ENCODE measurements at places on chromosomes 5 and 9.

GRCh38 chr5:177131352-177132135, 2.0 kb upstream of the NSD1 start:
- no peak for DNase-seq

- DNase-seq: no peak
Observed at GRCh38 chr9:101536938-101537337, 3.3 kb downstream of the RNF20 start.

- DNase-seq: no peak
Observed at GRCh38 chr5:1322955-1323802, 21.7 kb downstream of the CLPTM1L start.

DNA sequence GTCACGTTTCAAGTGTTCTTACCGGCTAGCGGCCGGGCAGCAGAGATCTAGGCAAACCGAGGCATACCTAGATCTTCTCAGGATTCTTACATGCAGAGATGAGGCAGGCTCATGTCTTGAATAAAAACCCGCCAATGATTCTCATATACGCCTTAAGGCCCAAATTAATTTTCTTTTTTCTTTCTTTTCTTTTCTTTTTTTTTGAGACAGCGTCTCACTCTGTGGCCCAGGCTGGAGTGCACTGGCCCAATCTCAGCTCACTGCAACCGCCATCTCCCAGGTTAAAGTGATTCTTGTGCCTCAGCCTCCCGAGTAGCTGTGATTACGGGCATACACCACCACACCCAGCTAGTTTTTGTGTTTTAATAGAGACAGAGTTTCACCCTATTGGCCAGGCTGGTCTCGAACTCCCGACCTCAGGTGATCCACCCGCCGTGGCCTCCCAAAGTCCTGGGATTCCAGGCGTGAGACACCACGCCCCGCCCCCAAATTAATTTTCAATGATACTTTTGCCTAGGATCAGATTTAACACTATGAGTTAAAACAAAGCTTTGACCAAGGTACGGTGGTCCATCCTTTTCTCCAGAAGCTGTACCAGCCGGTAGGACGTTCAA, 1.5 kb downstream of the C9orf40 start:
- DNase-seq: no peak

DNA sequence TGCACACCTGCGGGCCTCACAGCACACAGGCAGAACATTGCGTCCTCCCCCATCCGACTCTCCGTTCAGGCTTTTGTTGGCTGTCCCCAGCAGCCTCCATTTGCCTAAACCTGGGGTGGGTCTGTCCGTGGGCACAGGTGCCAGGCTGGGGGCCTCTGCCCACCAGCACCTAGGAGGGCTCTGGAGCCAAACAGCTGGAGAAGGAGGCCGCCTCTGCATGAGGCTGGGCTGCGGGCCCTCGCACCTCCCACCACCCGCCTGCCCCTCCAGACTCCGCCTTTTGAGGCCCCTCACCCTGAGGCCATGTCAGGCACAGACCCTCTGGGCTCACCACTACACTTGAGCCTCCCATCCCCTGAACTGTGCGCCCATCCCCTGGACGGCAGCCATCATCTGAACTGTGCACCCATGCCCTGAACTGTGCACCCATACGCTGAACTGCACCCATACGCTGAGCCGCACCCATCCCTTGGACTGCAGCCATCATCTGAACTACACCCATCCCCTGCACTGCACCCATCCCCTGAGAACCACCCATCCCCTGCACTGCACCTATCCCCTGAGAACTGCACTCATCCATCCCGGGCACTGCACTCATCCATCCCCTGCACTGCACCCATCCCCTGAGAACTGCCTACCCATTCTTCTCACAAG, 98.0 kb upstream of the OTULINL start:
- DNase-seq: no peak

GRCh38 chr5:149732324-149733128, 2.4 kb downstream of the PPARGC1B start:
- DNase-seq: peak; percentile 30

DNA sequence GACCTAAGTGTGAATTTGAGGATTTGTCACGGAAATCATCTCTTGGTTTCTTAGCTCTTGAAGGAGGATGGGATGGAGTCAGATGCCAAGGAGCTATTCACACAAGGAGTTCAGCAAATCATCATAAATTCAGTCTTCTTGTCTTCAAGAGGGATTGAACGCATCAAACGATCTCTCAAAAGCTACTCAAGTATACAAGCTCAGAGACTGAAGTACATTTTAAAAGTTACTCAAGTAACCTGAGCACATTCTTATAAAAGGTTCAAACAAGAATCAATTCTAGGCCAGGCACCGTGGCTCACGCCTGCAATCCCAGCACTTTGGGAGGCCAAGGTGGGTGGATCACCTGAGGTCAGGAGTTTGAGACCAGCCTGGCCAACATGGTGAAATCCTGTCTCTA, 21.1 kb upstream of the GOLPH3 start:
- no peak for DNase-seq

- DNase-seq: no peak
Observed at GRCh38 chr5:137753691-137754187, 424 bp downstream of the HNRNPA0 start.

DNA sequence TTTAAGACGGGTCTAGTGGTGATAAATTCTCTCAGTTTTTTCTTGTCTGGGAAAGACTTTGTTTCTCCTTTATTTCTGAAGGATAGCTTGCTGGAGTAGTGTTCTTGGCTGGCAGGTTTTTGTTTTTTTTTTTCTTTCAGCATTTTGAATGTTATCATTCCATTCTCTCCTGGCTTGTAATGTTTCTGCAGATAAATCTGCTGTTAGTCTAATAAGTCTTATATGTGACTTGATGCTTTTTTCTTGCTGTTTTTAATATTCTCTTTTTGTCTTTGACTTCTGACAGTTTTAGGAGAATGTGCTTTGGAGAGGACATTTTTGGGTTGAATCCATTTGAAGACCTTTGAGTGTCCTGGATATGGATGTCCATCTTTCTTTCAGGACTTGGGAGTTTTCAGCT, 16.0 kb downstream of the HSD17B4 start:
- DNase-seq: no peak

- DNase-seq: no peak
Observed at GRCh38 chr5:171201310-171201709, 107.7 kb upstream of the TLX3 start.

DNA sequence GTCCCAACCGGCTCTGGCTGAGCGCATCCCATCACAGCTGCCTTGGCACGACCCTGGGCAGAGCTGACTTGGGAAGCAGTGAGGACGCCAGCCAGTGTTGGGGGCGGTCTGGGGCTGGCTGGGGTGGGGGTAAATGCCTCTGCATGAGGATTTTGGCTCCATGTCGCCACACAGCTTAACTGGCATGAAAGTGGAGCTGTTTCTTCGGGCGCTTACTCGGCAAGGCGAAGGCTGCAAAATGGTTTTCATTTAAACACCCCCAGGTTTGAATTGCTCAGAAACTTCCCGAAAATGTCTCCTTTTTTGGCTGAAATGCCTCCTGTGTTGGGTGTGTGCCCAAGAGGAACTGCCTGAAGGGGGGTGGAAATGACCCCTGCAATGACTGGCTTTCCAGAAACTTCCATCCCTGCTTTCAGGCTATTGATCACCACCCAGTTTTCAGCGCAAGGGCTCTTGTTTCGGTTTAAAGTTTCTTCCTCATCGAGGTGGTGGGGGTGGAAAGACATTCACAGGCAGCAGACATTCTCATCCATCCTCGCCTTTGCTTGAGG, 38.3 kb downstream of the PTGES start:
- no peak for DNase-seq

DNA sequence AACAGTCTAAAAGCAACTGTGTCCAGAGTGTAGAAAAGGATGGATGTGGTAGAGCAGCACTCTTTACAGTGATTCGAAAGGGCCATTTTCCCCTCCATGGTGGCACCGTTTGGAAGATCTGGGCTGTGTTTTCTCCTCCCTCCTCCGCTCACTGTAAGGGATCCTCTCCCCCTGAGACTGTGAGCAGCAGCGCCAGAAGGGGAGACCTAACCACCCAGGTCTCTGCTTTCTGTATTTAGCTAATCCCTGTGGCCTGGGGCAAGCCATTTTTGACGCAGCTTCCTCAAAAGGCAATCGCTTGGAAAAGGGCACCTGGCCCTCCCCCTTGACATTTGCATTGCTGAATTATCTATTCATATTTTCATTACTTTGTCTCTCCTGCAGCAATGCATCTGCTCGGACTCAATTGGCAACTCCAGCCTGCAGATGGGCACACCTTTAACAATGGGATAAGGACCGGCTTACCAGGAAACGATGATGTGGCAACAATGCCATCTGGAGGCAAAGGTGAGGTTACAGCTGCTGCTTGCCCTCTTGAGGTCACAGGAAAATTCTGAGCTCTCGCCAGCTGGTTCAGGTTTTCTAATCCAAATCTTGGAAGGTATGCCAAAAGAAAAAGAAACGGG, 244.3 kb upstream of the WWC1 start:
- DNase-seq: no peak

DNA sequence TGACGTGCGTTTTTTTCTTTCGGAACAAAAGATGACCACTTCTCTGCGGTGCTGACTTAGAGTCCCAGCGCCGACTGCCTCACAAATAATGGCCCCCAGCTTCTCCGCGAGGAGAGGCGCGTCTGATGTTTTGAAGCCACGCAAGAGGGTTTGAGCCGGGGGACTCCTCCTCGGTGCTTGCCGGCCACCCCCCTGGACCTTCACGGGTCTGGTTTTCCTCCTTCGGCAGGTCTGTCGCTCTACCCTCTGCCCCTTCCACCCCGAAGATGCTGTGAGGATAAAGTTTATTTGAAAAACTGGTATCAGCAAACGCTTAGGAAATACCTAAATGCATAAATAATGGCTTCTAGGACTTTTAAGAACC, 584 bp downstream of the USP20 start:
- no peak for DNase-seq
